ENCODE measurements at places on chromosomes 6 and 20. TPM values are rescaled to one million over a fixed set of nuclear protein-coding genes. Genes with fewer than 3 reads are reported as not detected.

The NMBR gene
- not detected for total RNA-seq

The SLC25A27 gene
- 36.9 TPM for total RNA-seq

The RAB44 gene
- 0.09 TPM for total RNA-seq

The INSM1 gene
- not detected for total RNA-seq

The NDUFAF5 gene
- total RNA-seq: 43.4 TPM

The DUSP15 gene
- total RNA-seq: not detected
